ENCODE measurements at places on chromosomes 7 and 10.

- no peak for DNase-seq
- H3K27ac ChIP-seq = no peak overlapping the region
- H3K4me3 ChIP-seq = no peak overlapping the region
- no peaks in the 10 kb centered on the region for H3K36me3 ChIP-seq
- H3K27me3 ChIP-seq = no peaks in the 10 kb centered on the region
- H3K4me1 ChIP-seq = peaks cover 5% of the 10 kb centered on the region
Measured at GRCh38 chr10:128714644-128715415, 588.6 kb upstream of the MKI67 start.

DNA sequence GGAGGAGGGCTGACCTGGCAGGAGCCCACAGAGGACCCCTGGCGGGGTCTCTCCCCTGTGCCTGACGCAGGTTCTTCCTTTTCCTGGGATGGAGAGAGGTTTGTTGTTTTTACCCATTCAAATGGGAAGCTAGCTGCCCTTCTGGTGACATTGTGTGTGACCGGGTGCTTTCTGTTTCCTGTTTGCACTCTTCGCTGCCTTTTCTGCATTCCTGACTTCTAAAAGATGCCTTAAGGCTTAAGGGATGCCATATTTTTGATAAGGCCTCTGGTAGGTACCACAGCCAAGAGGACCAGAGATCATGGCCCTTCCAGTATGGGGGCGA, 20.3 kb downstream of the ZNF783 start:
- no peak overlapping the region for H3K27ac ChIP-seq
- H3K36me3 ChIP-seq = peaks cover 11% of the 10 kb centered on the region
- H3K4me3 ChIP-seq = no peak overlapping the region
- no peaks in the 10 kb centered on the region for H3K27me3 ChIP-seq
- H3K4me1 ChIP-seq = no peaks in the 10 kb centered on the region

DNA sequence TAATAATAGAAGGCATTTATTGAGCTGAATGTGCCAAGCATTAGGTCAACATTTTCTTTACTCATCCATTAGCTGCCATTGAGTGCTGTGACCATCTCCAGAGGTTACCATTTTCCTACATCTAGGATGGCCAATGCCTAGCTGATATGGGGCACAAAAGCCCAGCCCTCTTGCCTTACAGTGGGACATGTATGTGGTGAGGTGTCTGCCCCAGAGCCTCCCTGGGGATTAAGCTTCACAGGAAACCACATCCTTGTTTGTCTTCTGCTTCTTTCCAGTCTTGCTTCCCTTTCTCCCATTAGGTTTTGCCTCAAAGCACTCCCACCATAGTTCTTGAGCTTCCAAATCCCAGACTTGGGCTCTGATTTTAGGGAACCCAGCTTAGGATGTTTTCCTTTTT, 258.7 kb downstream of the SORCS3 start:
- no peak overlapping the region for H3K27ac ChIP-seq
- H3K27me3 ChIP-seq = no peaks in the 10 kb centered on the region
- peaks cover 3% of the 10 kb centered on the region for H3K4me1 ChIP-seq
- H3K4me3 ChIP-seq = no peak overlapping the region

GRCh38 chr7:26180792-26181198, 19.8 kb downstream of the HNRNPA2B1 start:
- H3K4me1 ChIP-seq = no peaks in the 10 kb centered on the region
- no peaks in the 10 kb centered on the region for H3K27me3 ChIP-seq
- H3K36me3 ChIP-seq = no peaks in the 10 kb centered on the region

DNA sequence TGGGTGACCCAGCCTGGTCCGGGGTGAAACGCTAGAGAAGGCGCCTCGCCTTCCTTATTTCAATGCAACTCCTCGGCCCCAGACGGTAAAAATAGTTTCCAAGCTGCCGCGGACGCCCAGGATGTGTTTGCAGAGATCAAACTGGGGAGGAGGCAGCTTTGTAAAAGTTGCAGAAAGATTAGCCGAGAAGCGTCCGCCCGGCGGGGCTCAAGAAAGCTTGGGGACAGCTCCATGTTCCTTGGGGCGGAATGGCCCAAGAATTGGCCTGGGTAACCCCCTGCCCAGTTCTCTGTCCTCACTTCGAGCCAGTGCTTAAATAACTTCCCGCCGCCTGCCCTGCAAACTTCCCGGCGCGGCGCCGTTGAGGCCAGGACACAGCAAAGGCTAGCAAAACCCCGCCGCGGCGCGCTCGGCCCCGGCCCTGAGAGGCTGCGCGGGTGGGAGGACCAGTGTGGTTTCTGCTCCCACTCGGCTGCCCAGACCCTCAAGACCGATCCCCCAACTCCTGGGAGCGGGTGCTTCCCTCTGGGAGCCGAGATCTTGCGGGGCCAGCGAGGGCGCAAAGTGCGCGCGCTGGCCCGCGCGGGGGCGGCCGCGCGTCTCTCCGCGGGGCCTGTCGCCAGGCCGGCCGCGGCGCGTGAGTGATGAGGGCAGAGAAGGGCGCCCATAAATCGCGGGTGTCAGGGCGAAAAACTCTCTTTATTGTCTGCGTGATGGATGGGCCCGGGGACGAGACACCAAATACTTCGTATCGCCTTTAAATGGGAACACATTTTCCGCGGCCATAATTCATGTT, 6.3 kb upstream of the ZNF503 start:
- peak; percentile 40 for DNase-seq
- no peak overlapping the region for H3K27ac ChIP-seq

GRCh38 chr10:35011771-35012191, 78.4 kb downstream of the CUL2 start:
- no peak overlapping the region for H3K4me3 ChIP-seq
- DNase-seq = no peak
- H3K36me3 ChIP-seq = peaks cover 74% of the 10 kb centered on the region
- no peak overlapping the region for H3K27ac ChIP-seq

DNA sequence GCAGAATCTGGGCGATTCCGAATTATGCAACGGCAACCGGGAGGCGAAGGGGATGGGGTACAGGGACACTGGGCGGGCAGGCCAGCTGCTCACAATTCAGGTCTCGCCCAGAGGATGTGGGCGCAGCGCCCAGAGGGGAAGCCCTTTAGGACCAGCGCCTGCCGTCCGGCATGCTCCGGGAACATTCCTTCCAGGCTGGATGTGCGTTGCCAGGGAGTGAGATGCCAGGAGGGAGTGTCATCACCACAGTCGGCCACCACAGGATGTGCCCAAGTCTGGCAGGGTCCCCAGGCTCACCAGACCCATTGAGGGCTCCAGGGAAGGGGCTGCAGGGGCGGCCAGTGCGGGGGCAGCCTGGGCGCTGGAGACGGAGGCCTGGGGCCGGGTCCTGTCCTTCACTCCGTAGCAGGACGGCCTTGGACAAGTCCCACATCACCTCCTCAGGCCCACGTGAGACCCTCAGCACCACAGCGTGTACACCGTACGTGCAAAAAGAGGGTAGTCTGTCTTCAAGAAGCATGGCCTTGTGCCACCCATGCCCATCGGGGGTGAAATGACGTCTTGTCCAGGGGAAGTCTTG, 63.9 kb downstream of the FOXL3 start:
- H3K27me3 ChIP-seq = no peaks in the 10 kb centered on the region
- H3K36me3 ChIP-seq = no peaks in the 10 kb centered on the region
- no peak for DNase-seq
- H3K27ac ChIP-seq = no peak overlapping the region
- H3K4me3 ChIP-seq = no peak overlapping the region

- no peaks in the 10 kb centered on the region for H3K36me3 ChIP-seq
- no peak for DNase-seq
Measured at GRCh38 chr7:98312201-98312600, 30.7 kb downstream of the BRI3 start.

GRCh38 chr7:158044482-158044823, 543.2 kb downstream of the PTPRN2 start:
- no peaks in the 10 kb centered on the region for H3K36me3 ChIP-seq
- H3K27me3 ChIP-seq = no peaks in the 10 kb centered on the region
- H3K4me3 ChIP-seq = no peak overlapping the region
- DNase-seq = no peak
- H3K4me1 ChIP-seq = peaks cover 9% of the 10 kb centered on the region

- no peaks in the 10 kb centered on the region for H3K4me1 ChIP-seq
- no peak overlapping the region for H3K4me3 ChIP-seq
- H3K36me3 ChIP-seq = no peaks in the 10 kb centered on the region
- no peak for DNase-seq
Measured at GRCh38 chr7:24786306-24786705, 29.0 kb upstream of the GSDME start.

GRCh38 chr10:99461230-99461629, 30.8 kb upstream of the GOT1 start:
- H3K4me1 ChIP-seq = no peaks in the 10 kb centered on the region
- no peak overlapping the region for H3K27ac ChIP-seq
- no peak for DNase-seq
- H3K4me3 ChIP-seq = no peak overlapping the region
- H3K36me3 ChIP-seq = no peaks in the 10 kb centered on the region

- DNase-seq = peak; percentile 44
- H3K36me3 ChIP-seq = peaks cover 30% of the 10 kb centered on the region
- H3K27me3 ChIP-seq = no peaks in the 10 kb centered on the region
Measured at GRCh38 chr10:13882119-13882711, 295.4 kb downstream of the PRPF18 start.

DNA sequence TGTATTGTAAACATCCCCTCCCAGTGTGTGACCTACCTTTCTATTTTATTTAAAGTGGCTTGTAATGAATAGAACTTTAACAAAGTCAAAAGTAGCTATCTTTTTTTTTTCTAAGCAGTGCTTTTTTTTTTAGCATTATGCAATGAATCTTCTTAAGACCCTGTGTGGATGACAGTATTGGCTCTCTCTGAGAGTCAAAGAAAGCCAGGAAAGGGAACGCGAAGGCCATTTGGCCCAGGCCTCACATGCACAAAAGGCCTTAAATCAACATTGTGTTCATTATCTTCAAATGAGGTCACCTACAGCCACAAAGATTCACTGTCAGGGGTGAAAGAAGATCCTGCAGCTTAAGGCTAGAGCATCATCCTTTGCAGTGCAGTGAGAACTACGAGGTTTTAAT, 721.5 kb downstream of the GRID1 start:
- DNase-seq = no peak
- no peaks in the 10 kb centered on the region for H3K27me3 ChIP-seq
- H3K4me1 ChIP-seq = peaks cover 2% of the 10 kb centered on the region
- H3K27ac ChIP-seq = no peak overlapping the region

DNA sequence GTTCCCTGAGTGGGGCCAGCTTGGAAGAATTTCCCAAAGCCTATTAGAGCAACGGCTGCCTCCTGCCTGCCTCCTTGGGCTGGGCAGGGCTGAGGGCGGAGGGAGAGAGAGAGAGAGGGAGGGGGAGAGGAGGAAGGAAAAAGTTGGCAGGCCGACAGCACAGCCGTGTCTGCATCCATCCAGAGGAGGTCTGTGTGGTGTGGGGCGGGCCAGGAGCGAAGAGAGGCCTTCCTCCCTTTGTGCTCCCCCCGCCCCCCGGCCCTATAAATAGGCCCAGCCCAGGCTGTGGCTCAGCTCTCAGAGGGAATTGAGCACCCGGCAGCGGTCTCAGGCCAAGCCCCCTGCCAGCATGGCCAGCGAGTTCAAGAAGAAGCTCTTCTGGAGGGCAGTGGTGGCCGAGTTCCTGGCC, at the start of gene AQP1:
AQP1 (plus strand) TSS at position 293 of the 409 bp plus-strand sequence; CDS start at position 350, 57 bp downstream.
- DNase-seq = no peak
- no peaks in the 10 kb centered on the region for H3K4me1 ChIP-seq
- H3K27me3 ChIP-seq = no peaks in the 10 kb centered on the region
- H3K27ac ChIP-seq = no peak within 1 kb of the TSS
- H3K4me3 ChIP-seq = no peak within 1 kb of the TSS
- H3K36me3 ChIP-seq = no peaks in the 10 kb centered on the region

DNA sequence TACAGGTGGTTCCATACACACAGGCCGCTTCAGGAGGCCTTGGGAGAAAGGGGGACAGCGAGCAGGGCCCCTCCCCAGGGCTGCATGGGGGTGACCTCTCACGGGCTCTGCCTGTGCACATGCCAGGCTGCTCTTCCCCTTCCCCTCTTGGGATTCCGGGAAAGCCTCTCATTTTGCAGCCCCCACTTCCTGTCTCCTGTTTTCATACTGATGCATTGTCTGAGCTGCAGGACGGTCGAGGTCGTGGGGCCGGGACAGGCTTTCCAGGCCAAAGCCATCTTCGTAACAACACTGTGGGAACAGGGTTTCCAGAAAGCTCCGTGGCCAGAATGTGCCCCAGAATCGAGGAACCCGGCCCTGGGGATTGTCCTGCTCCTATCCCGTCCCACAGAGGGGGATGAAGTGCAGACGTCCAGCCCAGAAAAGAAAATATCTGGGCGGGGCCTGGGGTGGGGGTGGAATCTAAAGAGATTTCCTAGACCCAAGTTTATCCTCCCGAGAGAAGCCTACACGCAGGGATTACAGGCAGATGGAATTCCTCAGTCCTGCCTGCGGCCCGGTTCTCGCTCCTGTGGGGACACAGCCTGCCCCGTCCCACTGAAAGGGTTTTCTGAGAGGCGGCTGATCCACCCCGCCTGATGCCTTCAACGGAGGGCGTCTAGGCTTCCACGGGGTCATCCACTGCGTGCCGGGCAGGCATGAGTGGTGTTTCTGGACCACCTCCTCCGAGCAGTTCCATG, 29.5 kb upstream of the DNAAF5 start:
- DNase-seq = no peak
- H3K27ac ChIP-seq = no peak overlapping the region
- peaks cover 7% of the 10 kb centered on the region for H3K4me1 ChIP-seq
- H3K27me3 ChIP-seq = no peaks in the 10 kb centered on the region

DNA sequence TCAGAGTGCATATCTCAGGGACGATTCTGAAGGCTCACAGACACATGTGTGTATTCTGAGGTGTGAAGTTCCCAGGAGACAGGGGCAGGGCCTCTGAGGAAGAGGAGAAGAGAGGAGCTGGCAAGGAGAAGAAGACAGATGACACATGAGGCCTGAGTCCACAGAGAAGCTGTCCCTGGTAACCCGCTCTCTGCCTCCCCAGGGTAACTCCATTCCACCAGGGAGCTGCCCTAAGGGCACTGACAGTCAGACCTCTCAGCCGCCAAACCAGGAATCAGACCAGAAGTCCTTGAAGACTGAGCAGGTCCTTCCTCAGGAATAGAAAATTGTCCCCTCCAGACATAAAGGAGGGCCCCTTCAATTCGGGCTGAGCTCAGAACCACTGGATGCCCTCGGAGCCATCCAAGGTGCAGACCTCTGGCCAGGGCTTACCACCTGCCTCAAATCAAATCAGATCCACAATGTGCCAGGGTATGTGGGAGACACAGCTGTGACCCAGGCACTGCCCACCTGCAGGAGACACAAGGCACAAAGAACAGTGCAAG, 57.4 kb downstream of the TLL2 start:
- H3K4me1 ChIP-seq = no peaks in the 10 kb centered on the region
- H3K36me3 ChIP-seq = no peaks in the 10 kb centered on the region
- H3K27ac ChIP-seq = no peak overlapping the region
- no peak for DNase-seq
- H3K4me3 ChIP-seq = no peak overlapping the region
- no peaks in the 10 kb centered on the region for H3K27me3 ChIP-seq

DNA sequence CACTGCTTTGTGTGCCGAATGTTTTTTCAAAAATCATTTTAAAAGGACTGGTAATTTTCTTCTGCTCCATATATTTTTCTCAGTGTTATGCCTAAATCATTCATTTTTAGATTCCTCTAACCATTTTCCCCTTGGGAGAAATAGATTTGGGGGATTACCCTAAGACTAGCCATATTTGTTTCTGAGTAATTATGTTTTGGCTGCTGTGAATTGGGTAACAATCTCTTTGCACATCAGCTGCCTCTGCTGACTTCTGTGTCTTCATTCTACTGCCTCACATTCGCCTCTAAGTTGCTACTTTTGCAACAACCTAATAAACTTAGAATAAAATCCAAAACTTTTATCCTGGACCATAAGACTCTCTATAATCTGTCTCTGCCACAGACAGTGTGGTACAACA, 18.5 kb upstream of the MRC1 start:
- no peak for DNase-seq
- peaks cover 2% of the 10 kb centered on the region for H3K4me1 ChIP-seq

- no peak overlapping the region for H3K27ac ChIP-seq
- no peaks in the 10 kb centered on the region for H3K27me3 ChIP-seq
- no peaks in the 10 kb centered on the region for H3K4me1 ChIP-seq
- H3K36me3 ChIP-seq = no peaks in the 10 kb centered on the region
- no peak for DNase-seq
Measured at GRCh38 chr10:31867646-31868045, 61.0 kb downstream of the ARHGAP12 start.

All from neuronal stem cell (in vitro differentiated cells).